ENCODE measurements at places on chromosomes 6 and 20. TPM values are rescaled to one million over a fixed set of nuclear protein-coding genes. Genes with fewer than 3 reads are reported as not detected.

Gene ELOVL5
- 127 TPM for total RNA-seq

Gene BMP6
- total RNA-seq, result 5.8 TPM

Gene BPIFB3
- not detected for total RNA-seq

Gene FAM8A1
- 35.5 TPM for total RNA-seq

Gene UBD
- 2.6 TPM for total RNA-seq

Gene EMILIN3
- total RNA-seq, result 0.08 TPM

Gene NOTCH4
- total RNA-seq, result 58.4 TPM

Gene NOX3
- total RNA-seq, result not detected

Gene DEF6
- total RNA-seq, result 21.9 TPM

Gene TNF
- 10.4 TPM for total RNA-seq

Gene TMEM217
- 5.3 TPM for total RNA-seq

Gene LHFPL5
- total RNA-seq, result not detected

Gene ENPP4
- total RNA-seq, result 17.7 TPM

GRCh38 chr6:48998574-48998973 lies 464.5 kb downstream of the MMUT start:
- no peak overlapping the region for H3K4me3 ChIP-seq
- no peaks in the 10 kb centered on the region for H3K36me3 ChIP-seq
- no peak overlapping the region for H3K27ac ChIP-seq
- no peaks in the 10 kb centered on the region for H3K4me1 ChIP-seq

- no peaks in the 10 kb centered on the region for H3K4me1 ChIP-seq
- no peaks in the 10 kb centered on the region for H3K27me3 ChIP-seq
- no peak for DNase-seq
Measured at GRCh38 chr6:4922488-4923037, 81.3 kb downstream of the RPP40 start.

DNA sequence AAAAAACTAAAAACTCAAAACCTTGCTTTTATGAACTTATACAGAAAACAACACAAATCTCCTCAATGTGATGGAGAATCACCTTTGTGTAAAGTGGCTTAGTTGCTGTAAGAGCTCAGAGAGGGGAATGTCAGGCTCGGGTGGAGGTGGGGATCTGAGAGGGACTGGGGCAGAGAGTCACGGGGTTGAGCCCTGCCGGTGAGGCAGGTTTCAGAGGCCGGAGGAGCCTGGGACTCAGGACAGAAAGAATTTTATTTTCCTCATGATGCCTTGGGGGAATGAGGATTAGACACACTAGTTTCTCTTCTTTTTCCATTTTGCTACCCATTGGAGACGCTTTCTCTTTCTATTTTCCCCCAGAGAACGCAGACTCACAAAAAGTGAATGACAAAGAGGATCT lies 252.3 kb upstream of the FOXQ1 start:
- H3K4me3 ChIP-seq, result no peak overlapping the region
- H3K27me3 ChIP-seq, result no peaks in the 10 kb centered on the region
- no peak for DNase-seq
- no peak overlapping the region for H3K27ac ChIP-seq
- H3K36me3 ChIP-seq, result no peaks in the 10 kb centered on the region

DNA sequence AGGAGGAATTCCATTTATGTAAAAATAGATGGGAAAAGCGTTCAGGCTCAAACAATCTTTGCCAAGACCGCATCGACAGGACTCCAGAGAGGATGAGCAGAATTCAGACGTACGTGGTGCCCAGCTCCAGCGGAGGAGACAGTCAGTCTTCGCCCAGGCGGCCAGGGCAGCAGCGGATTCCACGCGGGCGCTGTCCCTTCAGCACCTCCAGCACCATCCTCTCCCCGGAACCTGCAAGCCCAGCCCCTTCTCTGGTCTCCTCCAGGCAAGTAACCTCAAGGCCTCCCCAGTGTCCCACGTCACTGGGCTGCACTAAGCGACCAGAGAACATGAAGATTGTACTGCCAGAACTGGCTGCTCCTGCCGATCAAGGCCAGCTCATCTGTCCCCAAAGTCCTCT lies 2.8 kb upstream of the KCNQ2 start:
- peaks cover 51% of the 10 kb centered on the region for H3K27me3 ChIP-seq
- no peak overlapping the region for H3K27ac ChIP-seq
- DNase-seq, result no peak

DNA sequence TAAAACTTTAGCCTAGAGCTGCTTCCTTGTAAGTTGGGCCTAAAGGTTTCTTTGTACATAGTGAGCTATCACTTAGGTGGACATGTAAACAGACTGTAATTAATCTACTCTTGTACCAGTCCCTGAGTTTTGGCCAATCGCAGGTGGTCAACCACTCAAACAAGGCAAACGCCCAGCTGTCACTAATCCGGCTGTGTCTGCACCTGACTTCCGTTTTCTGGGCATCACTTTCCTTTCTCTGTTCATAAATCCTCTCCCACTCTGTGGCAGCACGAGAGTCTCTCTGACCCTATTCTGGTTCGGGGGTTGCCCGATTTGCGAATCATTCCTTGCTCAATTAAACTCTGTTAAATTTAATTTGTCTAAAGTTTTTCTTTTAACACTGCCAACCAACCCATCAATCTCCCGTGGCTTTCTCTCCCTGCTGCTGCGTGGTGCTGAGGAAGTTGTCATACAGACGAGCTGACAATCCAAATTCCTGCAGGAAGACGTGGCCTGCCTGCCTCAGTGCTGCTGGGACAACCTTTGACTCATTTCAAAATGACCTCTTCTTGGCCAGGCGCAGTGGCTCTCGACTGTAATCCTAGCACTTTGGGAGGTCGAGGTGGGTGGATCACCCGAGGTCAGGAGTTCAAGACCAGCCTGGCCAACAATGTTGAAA lies 206.3 kb downstream of the QKI start:
- DNase-seq, result no peak
- no peaks in the 10 kb centered on the region for H3K36me3 ChIP-seq
- no peaks in the 10 kb centered on the region for H3K27me3 ChIP-seq
- no peaks in the 10 kb centered on the region for H3K4me1 ChIP-seq
- no peak overlapping the region for H3K27ac ChIP-seq

GRCh38 chr6:7406743-7407142 lies 17.1 kb downstream of the RIOK1 start:
- no peak overlapping the region for H3K27ac ChIP-seq
- H3K36me3 ChIP-seq, result peaks cover 97% of the 10 kb centered on the region
- H3K4me1 ChIP-seq, result no peaks in the 10 kb centered on the region
- no peak for DNase-seq
- no peaks in the 10 kb centered on the region for H3K27me3 ChIP-seq

- H3K36me3 ChIP-seq, result no peaks in the 10 kb centered on the region
- DNase-seq, result no peak
- no peaks in the 10 kb centered on the region for H3K27me3 ChIP-seq
- H3K27ac ChIP-seq, result no peak overlapping the region
- H3K4me1 ChIP-seq, result no peaks in the 10 kb centered on the region
- no peak overlapping the region for H3K4me3 ChIP-seq
Measured at GRCh38 chr6:124027392-124027791, 223.7 kb downstream of the NKAIN2 start.

DNA sequence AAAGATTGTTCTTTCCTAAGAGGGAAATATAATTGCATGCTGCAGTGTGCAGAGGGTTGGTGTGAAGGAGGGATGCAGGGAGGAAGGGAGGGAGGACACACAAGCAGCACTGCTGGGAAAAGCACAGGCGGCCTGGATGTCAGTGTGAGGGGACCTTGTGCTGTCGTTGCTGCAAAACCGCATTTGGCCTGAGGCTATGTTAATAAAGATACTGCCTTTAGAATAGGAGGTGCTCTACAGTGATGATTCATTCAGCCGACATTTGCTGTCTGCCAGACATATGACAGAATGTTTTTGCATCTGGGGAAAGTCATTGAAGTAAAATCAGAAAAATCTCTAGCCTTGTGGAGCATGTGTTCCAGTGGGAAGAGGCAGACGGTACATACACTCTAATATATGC lies 50.5 kb upstream of the TRIM26 start:
- no peak for DNase-seq
- H3K4me3 ChIP-seq, result no peak overlapping the region
- H3K27ac ChIP-seq, result no peak overlapping the region
- peaks cover 13% of the 10 kb centered on the region for H3K27me3 ChIP-seq

DNA sequence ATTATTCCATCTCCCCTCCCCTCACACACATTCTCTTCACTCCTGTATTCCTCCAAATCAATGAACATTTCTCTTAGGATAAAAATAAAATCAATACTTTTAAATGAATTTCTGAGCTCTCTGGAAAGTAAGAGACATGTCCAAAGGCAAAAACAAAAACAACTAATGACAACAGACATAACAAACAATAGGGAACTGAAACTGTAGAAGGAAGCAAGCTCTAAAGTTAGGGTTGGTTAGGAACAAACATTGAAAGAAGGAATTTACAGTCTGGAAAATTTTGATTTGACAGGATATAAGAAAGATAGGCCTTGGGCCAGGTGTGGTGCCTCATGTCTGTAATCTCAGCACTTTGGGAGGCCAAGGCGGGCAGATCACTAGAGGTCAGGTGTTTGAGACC lies 17.5 kb upstream of the MYCT1 start:
- no peak overlapping the region for H3K27ac ChIP-seq
- no peak overlapping the region for H3K4me3 ChIP-seq
- H3K4me1 ChIP-seq, result no peaks in the 10 kb centered on the region
- DNase-seq, result no peak

GRCh38 chr6:37650071-37650481 lies 47.6 kb downstream of the MDGA1 start:
- H3K27me3 ChIP-seq, result peaks cover 64% of the 10 kb centered on the region
- DNase-seq, result no peak
- H3K4me3 ChIP-seq, result no peak overlapping the region
- H3K4me1 ChIP-seq, result peaks cover 6% of the 10 kb centered on the region
- no peaks in the 10 kb centered on the region for H3K36me3 ChIP-seq

- no peaks in the 10 kb centered on the region for H3K4me1 ChIP-seq
- no peak overlapping the region for H3K27ac ChIP-seq
- no peak for DNase-seq
- H3K36me3 ChIP-seq, result no peaks in the 10 kb centered on the region
- H3K4me3 ChIP-seq, result no peak overlapping the region
Measured at GRCh38 chr6:13886949-13887348, 37.8 kb upstream of the RNF182 start.

- no peaks in the 10 kb centered on the region for H3K36me3 ChIP-seq
- DNase-seq, result no peak
- H3K4me1 ChIP-seq, result peaks cover 15% of the 10 kb centered on the region
Measured at GRCh38 chr20:37986044-37986858, 47.0 kb downstream of the TTI1 start.

GRCh38 chr20:9968015-9968414 lies 66.8 kb upstream of the ANKEF1 start:
- no peak for DNase-seq
- no peaks in the 10 kb centered on the region for H3K27me3 ChIP-seq
- no peak overlapping the region for H3K4me3 ChIP-seq
- no peak overlapping the region for H3K27ac ChIP-seq
- no peaks in the 10 kb centered on the region for H3K36me3 ChIP-seq

- no peak overlapping the region for H3K4me3 ChIP-seq
- no peaks in the 10 kb centered on the region for H3K36me3 ChIP-seq
- no peaks in the 10 kb centered on the region for H3K27me3 ChIP-seq
- no peak overlapping the region for H3K27ac ChIP-seq
Measured at GRCh38 chr6:106431972-106432371, 71.5 kb downstream of the CRYBG1 start.

DNA sequence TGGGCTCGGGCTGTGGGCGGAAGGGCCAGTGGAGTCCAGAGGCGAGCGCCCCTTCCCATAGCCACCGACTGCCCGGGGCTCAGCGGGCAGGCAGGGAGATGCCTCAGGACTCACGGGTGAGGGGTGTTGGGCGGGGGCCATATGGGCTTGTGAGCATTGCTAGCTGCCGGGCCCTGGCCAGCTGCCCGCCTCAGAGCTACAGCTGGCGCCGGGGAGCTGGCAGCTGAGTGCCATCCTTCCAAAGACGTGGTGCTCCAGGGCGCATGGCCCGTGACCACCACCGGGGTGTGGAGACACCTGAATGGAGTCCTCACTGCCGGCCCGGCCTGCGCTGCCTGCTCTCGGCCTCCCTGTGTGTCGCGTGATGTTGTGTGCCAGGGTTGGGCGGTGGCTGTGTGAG lies 10.6 kb upstream of the RBBP8NL start:
- no peak for DNase-seq
- H3K27ac ChIP-seq, result no peak overlapping the region
- no peaks in the 10 kb centered on the region for H3K27me3 ChIP-seq
- no peaks in the 10 kb centered on the region for H3K4me1 ChIP-seq

DNA sequence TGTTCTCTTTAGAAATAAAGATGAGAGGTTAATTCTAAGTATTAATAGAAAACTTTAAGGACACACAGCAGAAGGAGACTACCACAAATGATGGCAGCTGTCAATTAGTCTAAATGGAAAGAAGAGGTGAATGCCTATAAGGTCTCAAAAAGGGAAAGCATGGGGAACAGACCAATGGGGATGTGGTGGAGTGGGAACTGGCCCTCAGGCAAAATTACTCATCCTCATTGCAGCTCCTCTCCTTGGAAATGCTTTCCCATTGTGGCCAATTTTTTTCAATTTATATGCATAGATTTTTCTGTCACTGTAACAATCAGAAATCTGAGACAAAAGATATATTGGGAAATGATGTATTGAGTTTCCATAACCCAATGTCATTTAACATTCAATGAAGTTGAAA lies 222.9 kb upstream of the DEFB112 start:
- no peaks in the 10 kb centered on the region for H3K36me3 ChIP-seq
- no peak overlapping the region for H3K4me3 ChIP-seq
- DNase-seq, result no peak
- no peaks in the 10 kb centered on the region for H3K27me3 ChIP-seq
- H3K4me1 ChIP-seq, result no peaks in the 10 kb centered on the region

- DNase-seq, result no peak
- H3K36me3 ChIP-seq, result no peaks in the 10 kb centered on the region
- H3K27me3 ChIP-seq, result no peaks in the 10 kb centered on the region
- H3K4me3 ChIP-seq, result no peak overlapping the region
- H3K27ac ChIP-seq, result no peak overlapping the region
- H3K4me1 ChIP-seq, result no peaks in the 10 kb centered on the region
Measured at GRCh38 chr6:162580619-162581018, 146.9 kb downstream of the PRKN start.

- H3K27me3 ChIP-seq, result no peaks in the 10 kb centered on the region
- no peak overlapping the region for H3K27ac ChIP-seq
- no peaks in the 10 kb centered on the region for H3K36me3 ChIP-seq
- no peak for DNase-seq
Measured at GRCh38 chr6:6164367-6164766, 156.1 kb downstream of the F13A1 start.
